ENCODE measurements at places on chromosomes 12 and 14. TPM values are rescaled to one million over a fixed set of nuclear protein-coding genes. Genes with fewer than 3 reads are reported as not detected.

- no peaks in the 10 kb centered on the region for H3K36me3 ChIP-seq
- H3K4me3 ChIP-seq, result no peak overlapping the region
- H3K4me1 ChIP-seq, result no peaks in the 10 kb centered on the region
- no peak overlapping the region for H3K27ac ChIP-seq
These were observed 10.7 kb upstream of the NEUROD4 start for GRCh38 chr12:55008944-55009585.

DNA sequence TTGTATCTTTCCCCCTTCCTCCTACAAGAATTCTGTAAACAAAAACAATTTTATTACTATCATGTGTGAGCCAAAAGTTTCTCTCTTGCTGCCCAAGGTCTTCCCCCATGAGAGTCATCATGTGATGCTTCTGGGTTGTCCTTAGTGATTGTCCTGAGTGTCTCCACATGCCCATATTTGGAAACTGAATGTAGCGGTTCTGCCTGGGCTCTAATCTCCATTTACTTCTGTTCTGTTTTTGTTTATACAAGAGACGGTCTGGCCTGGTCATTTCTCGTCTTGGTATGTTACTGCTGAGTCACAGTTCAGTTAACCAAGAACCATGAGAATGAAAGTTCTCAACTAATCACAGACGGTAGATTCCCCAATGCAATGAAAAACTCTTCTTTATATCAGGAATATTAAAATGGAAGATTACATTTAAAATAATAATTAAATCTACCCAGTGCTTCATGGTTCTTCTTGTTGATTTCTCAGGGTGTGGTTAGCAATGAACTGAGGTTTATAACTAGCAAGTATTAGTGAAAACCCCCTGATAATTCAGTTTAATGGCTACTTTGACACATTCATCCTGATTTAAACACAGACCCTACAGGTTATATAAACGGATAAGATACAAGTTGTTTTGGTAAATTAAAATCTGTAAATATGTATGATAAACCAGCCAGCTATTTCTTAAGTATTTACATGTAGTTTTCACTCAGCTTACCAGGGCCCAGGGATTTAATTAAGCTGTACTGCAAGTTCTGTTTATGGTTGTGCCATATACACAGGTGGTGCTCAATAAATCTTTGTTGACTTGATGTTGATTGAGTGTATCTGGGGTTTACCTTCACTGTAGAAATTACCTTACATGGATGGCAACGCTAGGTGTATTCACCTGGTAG lies 81.1 kb downstream of the PELI2 start:
- H3K4me1 ChIP-seq, result peaks cover 28% of the 10 kb centered on the region
- H3K27me3 ChIP-seq, result no peaks in the 10 kb centered on the region
- peak overlapping the region; percentile 55 for H3K27ac ChIP-seq
- DNase-seq, result peak; percentile 59
- no peaks in the 10 kb centered on the region for H3K36me3 ChIP-seq

- H3K36me3 ChIP-seq, result no peaks in the 10 kb centered on the region
- DNase-seq, result peak; percentile 55
- H3K27ac ChIP-seq, result no peak overlapping the region
- H3K4me1 ChIP-seq, result no peaks in the 10 kb centered on the region
- H3K27me3 ChIP-seq, result no peaks in the 10 kb centered on the region
These were observed 115.5 kb downstream of the SLC2A13 start for GRCh38 chr12:39990122-39991101.

DNA sequence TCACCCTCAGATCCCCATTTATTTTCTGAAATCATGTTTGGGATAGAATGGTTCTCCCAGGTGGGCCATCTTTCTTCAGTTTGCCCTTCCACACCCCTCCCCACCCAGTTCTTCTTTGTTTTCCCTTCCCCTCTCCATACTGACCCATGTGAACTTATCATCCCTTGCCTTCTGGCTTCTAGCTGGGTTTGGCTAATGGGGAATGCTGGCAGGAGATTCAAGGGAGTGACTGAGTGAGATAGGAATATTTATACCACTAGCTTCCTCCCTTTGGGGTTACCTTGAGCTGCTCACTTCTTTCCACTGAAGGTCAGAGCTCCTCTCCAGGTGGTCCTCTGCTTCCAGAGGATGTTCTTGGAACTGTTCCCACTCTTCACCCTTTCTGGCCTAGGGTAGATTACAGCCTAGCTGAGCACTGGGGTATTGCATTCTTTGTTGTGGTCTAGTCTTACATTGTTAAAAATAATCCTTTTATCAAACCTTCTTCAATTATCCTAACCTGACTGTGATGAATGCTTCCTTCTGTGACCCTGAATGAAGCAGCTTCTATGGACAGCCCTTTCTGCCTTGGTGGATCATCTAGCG lies 88.3 kb upstream of the ATP2B1 start:
- peaks cover 11% of the 10 kb centered on the region for H3K27me3 ChIP-seq
- no peak overlapping the region for H3K4me3 ChIP-seq
- no peaks in the 10 kb centered on the region for H3K36me3 ChIP-seq
- no peak overlapping the region for H3K27ac ChIP-seq

- H3K27ac ChIP-seq, result no peak overlapping the region
- no peaks in the 10 kb centered on the region for H3K36me3 ChIP-seq
- H3K4me1 ChIP-seq, result no peaks in the 10 kb centered on the region
- no peak for DNase-seq
- no peaks in the 10 kb centered on the region for H3K27me3 ChIP-seq
These were observed 19.7 kb downstream of the VDR start for GRCh38 chr12:47885012-47885501.

NANOG gene
- total RNA-seq, result not detected

ADCY4 gene
- 20.9 TPM for total RNA-seq

GRCh38 chr12:124523071-124523470 lies 44.3 kb downstream of the NCOR2 start:
- H3K27me3 ChIP-seq, result no peaks in the 10 kb centered on the region
- H3K4me1 ChIP-seq, result peaks cover 34% of the 10 kb centered on the region
- DNase-seq, result peak; percentile 26
- H3K36me3 ChIP-seq, result no peaks in the 10 kb centered on the region
- H3K4me3 ChIP-seq, result no peak overlapping the region

UNC79 gene
- total RNA-seq, result 0.58 TPM

GRCh38 chr12:76265424-76266180 lies 82.6 kb downstream of the BBS10 start:
- H3K4me1 ChIP-seq, result peaks cover 4% of the 10 kb centered on the region
- DNase-seq, result no peak
- H3K27me3 ChIP-seq, result no peaks in the 10 kb centered on the region

All from heart left ventricle (tissue), 16 donors.